Hepatic stellate cell (primary cell): ENCODE measurements at places on chromosomes 16 and 17.

GRCh38 chr17:77571155-77571981, 387.1 kb upstream of the TNRC6C start:
- DNase-seq = peak; percentile 51

- no peak for DNase-seq
Observed at GRCh38 chr16:89177501-89177900, 6.0 kb downstream of the CDH15 start.

- peak; percentile 97 for DNase-seq
Observed at GRCh38 chr16:75265911-75266701, 14.7 kb upstream of the BCAR1 start.

GRCh38 chr17:58032691-58033415, 25.8 kb upstream of the SRSF1 start:
- no peak for DNase-seq

GRCh38 chr16:12440228-12440530, 363.5 kb downstream of the CPPED1 start:
- DNase-seq = no peak

GRCh38 chr16:4380119-4381063, 8.7 kb downstream of the VASN start:
- DNase-seq = no peak

- DNase-seq = peak; percentile 59
Observed at GRCh38 chr17:29162909-29163341, 17.3 kb downstream of the MYO18A start.

DNA sequence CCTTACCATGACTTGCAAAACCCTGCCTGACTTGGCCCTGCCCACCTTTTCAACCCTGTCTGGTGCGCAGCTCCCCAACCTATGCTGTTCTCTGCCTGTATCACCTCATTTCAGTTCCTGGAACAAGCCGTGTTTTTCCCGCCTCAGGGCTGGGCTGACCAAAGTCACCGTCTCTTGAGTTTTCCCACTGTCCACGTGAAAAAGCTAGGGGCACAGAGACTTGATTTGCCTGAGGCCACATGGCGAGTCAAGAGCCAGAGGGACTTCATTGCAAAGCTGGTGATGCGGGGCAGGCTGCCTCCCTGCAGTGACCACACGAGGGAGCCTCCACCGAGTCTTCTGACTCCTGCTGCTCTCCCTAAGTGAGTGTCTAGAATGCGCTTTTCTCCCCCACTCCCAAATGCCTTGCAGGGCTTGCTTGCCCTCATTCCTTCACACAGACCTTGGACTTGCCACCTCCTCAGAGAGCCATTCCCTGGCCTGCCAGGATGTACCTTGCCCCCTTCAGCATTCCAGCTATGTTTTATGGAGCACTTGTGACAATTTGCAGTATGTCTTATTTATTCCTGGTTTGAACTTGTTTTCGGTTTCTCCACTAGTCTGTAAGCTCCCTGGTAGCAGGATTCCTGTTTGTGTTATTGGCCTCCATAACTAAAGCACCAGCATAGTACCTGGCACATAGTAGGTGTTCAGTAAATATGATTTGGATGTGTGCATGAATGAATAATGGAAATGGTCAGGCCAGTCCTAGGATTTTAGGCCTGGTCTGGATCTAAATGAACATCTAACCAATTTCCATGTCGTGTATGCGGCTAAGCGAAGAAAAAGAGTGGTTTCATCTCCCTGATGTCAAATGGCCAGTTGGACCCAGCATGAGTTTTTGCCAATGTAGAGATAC, 252.3 kb downstream of the SNX29 start:
- DNase-seq = peak; percentile 54

DNA sequence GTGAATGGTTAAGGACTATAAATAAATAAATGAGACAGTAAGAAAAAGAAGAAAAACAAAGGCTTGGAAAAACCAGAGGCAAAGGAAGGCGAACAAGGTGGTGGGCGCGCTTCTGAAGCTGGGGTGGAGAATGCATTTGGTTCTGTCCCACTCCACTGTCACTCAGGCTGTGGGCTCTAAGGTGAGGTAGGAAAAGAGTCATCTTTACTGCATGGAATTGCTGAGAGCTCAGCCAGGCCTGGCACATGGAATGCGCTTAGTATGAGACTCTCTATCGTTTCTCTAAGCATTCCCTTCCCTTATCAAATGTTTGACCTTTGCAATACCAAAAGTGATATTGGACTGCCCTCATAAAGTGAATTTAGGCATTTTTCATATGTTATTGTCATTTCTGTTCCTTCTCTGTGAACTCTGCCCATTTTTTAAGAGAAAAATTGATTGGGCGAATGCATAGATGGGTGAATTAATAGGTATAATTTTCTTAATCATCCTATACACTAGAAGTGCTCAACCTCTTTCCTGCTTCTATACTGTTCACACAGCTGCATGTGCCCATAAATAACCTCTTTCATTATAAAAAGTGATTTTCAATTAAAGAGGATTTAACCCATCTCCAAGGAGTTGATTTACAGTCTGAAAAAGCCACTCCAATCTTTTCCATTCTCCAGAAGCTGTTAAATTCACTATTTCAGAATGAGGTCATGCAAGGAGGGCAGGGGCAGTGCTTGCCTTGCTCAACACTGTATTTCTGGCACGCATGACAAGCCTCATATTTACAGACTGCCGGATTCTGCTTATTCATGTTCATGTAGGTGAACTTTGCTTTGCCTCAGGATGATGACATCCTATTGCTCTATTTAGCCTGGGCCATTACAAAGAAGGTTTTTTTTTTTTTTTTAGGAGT, 87.7 kb downstream of the MYH10 start:
- DNase-seq = peak; percentile 12

GRCh38 chr17:1190751-1191331, 11.1 kb upstream of the ABR start:
- no peak for DNase-seq

DNA sequence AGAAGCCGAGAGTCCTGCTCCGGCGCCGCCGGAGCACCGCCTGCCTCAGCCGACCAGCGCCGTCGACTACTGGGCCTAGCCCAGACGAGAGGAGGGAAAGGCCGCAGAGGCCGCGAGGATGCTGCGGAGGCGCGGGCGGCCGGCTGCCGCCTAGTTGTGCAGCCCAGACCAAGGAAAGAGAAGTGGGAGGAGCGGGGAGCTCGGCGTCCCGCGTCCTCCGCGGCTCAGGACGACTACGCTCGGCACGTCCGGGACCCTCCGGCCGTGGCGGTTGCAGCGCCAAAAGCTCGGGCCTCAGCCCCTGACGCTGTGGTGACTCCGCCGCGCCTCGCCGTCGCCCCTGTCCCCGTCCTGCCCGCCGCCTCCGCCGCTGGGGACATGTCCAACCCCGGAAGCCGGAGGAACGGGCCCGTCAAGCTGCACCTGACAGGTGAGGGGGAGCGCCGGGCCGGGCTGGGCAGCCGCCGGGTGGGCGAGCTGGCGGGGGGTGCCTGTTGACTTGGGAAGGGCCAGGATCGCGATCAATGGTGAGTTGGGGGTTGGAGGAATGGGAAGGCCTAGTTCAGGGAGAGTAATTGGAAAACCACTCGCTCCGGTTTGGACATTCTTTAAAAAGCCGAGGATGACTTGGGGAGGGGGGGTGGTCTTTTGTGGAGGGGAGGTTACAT, 37.7 kb downstream of the RNF135 start:
- DNase-seq = peak; percentile 57
